Activated naive CD4-positive, alpha-beta T cell treated with anti-CD3 and anti-CD28 coated beads, Interleukin-2, amount 10 ng/mL, durations not matched to agents 7 days and 5 days (primary cell): ENCODE measurements at places on chromosomes 3 and 15.

- DNase-seq, result no peak
These were observed 42.2 kb downstream of the SYN2 start for GRCh38 chr3:12046406-12046805.

GRCh38 chr15:99722406-99722805, 10.8 kb downstream of the LYSMD4 start:
- DNase-seq, result no peak

DNA sequence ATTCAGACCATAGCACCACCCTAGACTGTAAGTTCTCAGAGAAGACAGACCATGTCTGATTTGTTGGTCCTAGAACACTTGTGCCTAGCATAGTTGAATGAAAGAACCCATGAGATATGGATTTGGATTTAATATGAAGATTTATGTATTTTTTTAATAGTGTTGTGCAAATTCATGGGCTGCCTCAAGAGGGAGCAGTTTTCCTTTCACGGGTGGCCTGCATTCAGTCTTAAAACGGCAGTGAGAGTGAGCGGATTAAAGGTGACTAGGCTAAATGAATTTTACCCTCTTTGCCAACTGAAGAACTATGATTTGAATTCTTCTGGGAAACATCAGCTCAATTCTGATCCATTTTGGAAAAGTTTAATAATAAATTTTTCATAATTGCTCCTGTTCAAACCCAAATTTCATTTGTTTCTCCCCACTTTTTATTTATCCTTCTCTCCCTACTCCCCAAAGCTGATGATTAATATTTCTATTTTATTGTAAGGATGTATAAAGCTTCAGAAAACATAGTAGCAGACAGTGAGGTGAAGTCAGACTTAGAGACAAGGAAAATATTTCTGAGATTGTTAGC, 67.3 kb downstream of the MORC1 start:
- peak; percentile 28 for DNase-seq

DNA sequence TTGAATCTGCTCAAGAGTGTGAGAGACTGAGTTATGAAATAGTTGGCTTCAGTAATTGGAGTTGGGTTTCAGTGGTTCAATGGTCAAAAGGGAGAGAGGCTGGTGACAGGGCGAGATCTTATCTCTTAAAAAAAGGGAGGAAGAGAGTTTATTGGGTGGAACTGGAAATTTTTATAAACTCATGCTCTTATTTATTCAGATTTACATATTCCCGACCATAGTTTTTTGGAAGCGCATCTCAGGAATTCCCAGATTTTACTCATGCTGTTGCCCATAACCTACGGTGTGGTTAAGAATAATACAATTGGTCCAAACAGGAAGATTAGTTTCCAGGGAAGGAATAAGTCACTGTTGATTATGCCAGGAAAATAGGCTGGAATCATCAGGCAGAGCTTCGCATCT, 41.4 kb downstream of the CD200 start:
- DNase-seq, result no peak

DNA sequence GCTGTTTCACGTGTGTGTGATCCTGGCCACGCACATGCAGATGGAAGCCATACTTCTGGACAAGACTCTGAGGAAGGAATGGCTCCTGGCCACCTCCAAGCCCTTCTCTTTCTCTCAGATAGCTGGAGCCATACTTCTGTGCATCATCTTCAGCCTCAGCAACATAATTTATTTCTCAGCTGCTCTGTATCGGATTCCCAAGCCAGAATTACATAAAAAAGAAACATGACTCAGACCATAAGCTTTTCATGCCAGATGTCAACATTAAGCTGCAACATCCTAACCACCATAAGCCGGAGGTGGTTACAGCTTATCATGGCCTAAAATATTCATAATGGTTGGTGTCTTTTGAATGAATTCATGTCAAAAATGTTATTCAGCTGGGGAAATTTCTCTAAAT, 10.6 kb upstream of the KIF23 start:
- no peak for DNase-seq

DNA sequence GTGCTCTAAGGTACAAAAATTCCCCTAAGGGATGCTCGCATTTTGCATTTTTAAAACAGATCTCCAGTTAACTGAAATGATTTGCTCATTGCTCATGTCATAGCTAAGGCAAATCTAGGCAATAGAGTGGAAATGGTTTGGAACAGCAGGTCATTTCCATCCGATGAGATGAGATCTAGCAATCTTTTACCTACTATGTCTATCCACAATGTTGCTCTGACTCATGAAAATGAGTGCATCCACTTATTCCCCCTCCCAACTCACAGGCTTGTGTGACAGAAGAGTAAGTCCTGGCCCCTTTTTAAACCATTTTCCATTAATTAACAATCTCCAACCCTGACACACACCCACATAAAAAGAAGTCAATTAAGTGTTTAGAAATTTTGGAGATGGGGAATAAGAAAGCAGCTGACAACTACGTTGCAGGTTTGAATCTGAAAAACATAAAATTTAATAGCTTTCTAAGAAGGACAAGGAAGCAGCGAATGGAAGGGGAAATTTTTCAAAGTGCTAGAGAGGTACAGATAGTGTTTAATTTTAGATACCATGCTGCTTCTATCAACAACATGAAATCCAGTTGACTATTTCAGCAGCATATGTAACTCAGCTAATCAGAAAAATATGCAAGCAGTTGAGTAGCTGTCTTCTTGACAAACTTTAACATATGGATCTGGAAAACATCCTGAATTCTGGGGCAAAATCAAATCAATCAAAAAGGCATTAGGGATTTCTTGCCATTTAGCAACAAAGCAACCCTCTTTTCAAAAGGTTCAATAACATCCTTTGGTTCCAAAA, 112.0 kb downstream of the TMCO5A start:
- no peak for DNase-seq

- no peak for DNase-seq
These were observed 212.9 kb downstream of the TIGIT start for GRCh38 chr3:114506591-114507300.

GRCh38 chr3:149325581-149325980, 7.9 kb downstream of the TM4SF18 start:
- DNase-seq, result no peak

DNA sequence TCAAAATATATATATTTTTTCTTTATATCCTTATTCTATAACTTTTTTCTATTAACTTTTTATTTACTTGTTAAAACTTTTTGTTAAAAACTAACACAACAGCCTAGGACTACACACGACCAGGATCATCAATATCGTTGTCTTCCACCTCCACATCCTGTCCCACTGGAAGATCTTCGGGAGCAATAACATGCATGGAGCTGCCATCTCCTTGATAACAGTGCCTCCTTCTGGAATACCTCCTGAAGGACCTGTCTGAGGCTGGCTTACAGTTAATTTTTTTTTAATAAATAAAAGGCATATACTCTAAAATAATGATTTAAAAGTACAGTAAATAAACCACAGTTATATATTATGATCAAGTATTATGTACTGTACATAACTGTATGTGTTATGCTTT, 58.9 kb downstream of the SFMBT1 start:
- DNase-seq, result no peak

- no peak for DNase-seq
These were observed 427.3 kb upstream of the ZNF717 start for GRCh38 chr3:76212679-76213078.

DNA sequence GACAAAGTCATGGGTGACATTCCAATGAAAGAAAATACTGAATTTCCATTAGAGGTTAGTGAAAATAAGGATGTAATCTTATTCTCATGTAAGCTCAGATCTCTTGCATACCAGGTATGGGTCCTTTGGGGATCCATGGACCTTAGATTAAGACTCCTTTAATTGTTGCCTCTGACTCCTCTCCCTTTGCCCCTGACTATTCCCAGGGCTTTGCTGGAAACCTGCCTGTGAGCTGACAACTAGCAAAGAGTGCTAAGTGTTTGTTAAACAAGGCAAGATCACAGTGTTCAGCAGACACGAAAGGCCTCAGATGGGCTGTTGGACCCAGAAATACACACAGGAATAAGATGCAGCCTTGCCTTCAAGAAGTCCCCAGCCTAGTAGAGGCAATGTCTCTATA, 32.1 kb downstream of the ACKR2 start:
- DNase-seq, result no peak

DNA sequence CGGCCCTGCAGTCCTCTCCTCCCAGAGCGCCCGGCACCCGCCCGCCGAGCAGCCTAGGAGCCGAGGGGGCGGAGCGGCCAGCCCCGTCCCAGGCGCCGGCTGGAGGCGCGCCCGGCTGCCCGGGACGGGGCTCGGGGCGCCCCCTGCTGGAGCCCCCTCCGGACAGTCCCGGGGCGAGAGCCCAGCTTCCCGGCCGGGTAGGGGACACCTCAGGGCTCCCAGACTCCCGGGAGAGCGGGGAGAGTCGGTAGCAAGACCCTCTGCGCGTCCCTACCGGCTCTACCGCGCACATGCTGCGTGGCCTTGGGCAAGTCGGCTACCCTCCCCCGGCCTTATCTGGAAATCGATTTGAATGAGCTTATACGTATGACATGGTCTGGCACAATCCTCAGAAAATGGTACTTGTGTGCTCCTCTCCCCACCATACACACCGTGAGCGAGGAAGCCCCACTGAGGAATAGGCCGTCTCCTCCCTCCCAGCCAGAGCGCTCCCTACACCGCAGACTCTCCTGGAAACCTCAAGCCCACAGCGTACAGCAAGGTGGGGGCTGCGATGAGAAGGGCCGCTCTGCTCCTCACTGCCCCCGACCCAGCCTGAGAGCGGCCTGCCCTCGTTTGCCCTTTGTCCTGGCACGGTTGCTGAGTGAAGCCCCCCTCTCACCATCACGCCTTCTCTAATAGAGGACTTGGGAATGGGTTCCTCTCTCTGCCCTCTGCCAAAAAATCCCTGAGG, at the start of gene DAPK2:
TSS of gene DAPK2 (minus strand) at position 65 of the 733 bp plus-strand sequence. CDS start 6,224 bp downstream, outside the sequence.
- peak; percentile 73 for DNase-seq

GRCh38 chr3:33926998-33927605, 128.7 kb downstream of the PDCD6IP start:
- DNase-seq, result no peak

- DNase-seq, result no peak
These were observed 619 bp downstream of the EIF2AK4 start for GRCh38 chr15:39934397-39935071.

DNA sequence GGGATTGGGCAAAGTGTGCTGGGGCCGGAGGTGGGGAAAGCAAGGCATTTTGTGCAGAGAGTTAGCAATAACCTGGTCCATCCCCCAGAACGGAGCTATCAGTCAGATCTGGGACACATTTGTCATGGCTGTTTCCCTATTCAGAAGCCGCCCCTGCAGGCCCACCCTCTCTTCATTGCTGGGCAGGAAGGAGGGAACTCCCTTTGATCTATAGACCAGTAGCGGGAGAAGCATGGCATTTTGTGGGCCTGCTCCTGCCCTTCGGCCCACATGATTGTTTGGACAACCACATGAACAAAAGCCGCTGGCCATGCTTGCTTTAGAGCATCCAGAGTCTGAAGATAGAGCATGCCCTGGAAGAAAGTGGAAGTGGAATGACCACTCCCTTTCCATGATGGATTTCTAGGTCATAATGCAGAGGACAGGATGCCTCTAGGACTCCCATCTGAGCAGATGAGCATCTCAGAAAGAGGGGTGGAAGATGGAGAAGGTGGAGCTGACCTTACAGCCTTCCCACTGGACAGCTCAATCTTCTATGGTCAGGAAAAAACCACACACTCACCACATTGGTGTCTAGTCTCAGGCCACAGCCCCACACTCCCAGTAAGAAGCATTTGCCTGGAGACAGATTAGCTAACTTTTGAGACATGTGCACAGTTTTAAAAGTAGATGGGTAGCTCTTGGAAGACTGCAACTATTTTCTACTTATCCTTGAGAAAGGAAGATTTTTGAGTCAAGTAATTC, 11.9 kb upstream of the LRTM1 start:
- no peak for DNase-seq

GRCh38 chr15:98003996-98004395, 43.5 kb downstream of the ARRDC4 start:
- DNase-seq, result no peak

DNA sequence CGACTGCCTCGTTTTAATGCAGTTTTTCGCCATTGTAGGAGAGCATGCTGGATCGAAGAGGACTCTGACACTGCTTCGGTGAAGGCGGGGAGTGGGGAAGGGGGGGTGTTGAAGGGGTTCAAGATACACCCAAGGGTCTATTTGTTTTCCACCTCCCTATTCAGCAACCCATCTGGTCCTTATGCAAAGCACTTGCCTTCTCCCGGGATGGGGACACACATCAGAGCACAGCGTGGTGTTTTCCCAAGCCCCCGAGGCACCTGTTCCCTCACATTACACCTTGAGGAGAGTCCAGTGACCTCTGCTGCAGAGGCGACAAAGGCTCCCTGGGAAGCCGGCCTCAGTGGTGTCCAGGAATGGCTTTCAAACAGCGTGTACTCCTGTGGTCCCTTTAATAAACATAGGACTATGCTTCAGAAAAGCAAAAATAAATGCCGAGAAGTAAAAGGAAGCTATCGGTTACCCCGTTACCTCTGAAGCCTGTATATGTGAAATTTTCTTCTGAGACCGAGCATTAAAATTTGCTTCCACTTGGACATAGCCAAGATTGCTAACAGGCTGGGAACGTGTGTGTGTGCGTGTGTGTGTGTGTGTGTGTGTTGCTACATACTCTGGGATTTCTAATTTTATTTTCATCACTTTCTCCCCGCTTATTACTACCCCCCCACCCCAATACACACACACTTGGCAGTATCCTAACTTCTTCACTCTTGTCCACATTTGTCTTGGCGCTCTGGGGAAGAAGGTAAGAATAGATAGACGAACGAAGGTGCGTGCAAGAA, 53.2 kb downstream of the CCDC54 start:
- no peak for DNase-seq

DNA sequence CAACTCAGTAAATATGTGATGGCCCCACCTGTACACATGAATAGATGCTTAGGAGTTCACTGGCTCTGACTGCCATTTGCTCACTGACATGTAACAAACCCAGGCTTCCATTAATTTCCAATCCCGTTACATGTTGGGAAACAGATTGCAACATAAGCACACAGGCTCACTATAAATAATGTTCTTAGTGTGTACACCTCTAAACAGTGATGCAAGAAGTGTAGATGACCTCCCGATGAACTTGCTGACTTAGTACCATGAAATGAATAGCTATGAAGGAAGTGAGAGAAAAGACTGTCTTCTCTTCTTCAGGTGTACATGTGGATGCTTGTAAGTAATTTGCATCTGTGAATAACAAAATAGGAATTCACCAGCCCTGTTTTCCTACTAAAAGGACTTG, 21.4 kb upstream of the FSIP1 start:
- no peak for DNase-seq

DNA sequence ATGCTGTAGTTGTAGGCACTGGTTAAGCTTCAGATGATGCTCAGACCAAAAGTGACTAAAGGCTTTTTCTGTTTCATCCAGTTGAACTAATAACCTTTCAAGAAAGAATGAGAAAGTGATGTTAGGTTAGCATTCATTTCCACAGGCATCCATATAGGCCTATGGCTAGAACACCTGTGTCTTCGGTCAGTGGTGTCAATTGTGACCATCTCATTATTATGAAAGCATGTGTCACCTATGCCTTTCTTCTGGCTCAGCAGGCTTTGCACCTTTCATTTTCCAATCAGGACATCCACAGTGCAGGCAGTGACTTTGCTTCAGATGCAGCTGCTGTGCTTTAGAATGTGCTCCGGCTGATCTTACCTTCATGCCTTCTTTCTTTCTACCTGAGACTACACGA, 57.9 kb downstream of the B3GNT5 start:
- DNase-seq, result no peak
